Stimulated activated CD8-positive, alpha-beta memory T cell treated with anti-CD3 and anti-CD28 coated beads, Interleukin-12 subunit alpha, Interleukin-12 subunit beta, amount 100 ng/mL, for 4 hours (primary cell): ENCODE measurements at places on chromosomes 5 and 9.

GRCh38 chr5:134651531-134651930, 2.9 kb downstream of the SEC24A start:
- no peak for DNase-seq

DNA sequence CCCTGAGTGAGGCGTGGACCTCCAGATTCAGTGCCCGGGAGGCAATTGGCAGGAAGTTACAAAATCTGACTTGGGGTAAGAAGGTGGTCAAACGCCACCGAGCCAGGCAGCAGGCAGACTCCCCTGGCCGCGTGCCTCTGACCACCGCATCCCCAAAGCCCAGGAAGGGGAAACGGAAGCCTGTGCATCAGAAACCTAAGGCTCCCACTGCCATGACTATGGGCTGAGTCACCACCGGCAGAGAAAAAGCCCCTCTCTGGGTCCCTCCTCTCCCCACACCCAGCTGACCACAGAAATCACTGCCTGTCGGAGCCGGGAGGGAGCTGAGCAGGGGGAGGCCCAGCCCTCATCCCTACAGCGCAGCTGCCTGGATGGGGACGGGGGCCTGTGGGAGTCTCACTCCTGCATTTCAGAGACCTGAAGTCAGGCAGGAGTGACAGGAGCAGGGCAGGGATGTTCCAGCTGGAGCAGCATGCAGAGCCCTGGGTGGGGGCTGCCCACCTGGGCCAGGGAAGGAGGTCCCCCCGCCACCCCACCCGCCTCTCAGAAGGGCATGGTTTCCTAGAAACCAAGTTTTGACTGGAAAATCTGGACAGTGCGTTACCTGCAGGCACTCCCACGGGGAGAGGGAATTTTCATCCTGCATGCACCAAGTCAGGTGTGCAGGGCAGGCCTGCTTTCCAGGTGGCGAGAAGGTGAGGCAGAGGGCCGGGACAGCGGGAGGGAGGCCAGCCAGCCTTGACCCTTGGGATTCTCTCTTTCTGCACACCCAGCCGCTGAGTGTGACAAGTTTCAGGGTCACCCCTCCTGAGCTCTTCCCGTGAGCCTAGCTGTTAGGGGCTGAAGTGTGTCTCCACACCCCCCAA, 68.2 kb downstream of the LRSAM1 start:
- DNase-seq, result peak; percentile 16

- DNase-seq, result no peak
These were observed 121.7 kb downstream of the DEPDC1B start for GRCh38 chr5:60578315-60578714.

GRCh38 chr5:163248871-163249270, 188.5 kb upstream of the CCNG1 start:
- no peak for DNase-seq

DNA sequence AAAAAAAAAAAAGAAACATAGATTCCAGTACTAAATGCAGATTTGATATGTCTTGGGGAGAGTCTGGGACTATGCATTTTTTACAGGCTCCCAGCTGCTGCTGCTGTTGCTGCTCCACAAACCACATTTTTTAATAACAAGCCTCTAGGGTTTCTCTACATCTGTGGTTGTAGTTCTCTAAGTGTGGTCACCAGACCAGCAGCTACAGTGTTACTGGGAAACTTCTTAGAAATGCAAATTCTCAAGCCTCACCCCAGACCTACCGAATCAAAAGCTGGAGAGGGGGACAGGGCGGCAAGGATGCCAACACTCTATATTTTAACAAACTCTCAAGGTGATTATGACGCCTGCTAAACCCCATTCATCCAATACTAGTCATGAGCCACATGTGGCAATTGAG, 293.4 kb upstream of the PTGER4 start:
- DNase-seq, result no peak

DNA sequence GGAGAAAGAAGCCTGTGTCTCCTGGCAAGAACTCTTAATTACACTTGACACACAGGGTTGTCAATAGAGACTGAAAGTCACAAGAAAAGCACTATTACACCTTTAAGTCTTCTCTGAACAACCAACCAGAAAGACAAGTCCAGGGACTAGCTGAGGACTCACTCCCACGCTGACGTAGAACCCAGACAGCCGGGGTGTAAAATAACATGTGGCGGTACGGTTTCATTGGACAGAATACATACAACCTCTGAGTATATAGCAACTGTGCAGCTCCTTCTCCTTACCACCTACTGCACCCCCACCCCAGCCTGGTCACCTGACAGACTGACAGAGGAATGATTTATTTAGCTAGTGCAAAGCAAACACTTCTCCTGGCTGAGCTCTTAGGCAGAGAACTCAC, 103.4 kb upstream of the RASEF start:
- no peak for DNase-seq

DNA sequence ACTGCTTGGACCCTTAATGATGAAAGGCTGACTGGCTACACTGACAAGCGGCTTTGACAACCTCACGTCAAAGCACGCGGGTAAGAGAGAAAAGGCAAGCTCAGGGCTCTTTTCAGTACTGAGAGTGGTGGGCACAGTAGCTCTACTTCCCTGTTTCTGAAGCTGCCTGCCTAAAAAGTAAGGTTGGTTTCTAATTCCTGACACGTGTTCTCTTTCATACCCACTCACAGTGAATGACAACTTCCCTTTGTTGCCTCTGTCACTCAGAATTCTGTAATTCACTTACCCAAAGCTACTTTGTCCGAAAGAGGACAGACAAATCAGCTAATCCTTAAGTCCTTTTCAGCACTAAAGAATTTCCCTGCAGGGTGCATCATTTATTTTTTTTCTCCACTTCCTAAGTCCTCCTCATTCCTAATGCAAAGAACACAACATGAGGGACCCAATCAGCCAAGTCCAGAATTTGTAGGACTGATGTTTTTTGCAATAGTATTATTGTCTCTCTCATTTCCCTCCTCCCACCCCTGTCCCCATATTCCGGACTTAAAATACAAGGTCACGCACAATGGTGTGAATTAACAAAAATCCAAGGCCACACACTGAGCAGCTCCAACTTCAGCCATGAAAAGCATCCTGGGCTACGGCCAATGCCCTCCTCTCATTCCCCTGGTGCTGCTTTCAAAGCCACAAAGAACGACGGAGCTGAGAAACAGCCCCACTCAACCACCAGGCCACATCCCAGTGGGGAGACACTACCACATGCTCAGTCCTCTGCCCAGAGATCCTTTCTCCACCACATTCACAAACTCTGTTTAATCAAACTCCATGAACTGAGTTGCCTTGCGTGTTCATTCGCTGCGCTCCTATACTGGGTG, 221.0 kb downstream of the TSSK1B start:
- no peak for DNase-seq

DNA sequence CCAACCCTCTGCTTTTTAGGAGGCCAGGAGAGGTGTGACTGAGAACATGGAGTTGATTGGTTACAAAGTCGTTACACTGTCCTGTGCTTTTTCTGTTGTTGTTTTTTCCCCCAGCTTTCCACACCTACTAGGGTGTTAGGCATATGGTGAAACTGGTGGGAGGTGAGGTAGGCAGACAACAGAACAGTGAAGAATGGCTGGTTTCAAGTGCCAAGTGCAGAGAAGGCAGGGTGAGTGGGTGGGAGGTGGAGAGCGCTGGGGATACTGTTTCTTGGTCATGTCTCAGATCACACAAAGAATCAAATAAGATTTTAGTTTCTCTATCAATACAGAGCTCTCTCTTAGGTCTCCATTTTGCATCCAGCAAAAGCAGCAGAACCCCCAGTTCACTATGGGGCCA, 2.2 kb upstream of the SPTAN1 start:
- DNase-seq, result peak; percentile 11

DNA sequence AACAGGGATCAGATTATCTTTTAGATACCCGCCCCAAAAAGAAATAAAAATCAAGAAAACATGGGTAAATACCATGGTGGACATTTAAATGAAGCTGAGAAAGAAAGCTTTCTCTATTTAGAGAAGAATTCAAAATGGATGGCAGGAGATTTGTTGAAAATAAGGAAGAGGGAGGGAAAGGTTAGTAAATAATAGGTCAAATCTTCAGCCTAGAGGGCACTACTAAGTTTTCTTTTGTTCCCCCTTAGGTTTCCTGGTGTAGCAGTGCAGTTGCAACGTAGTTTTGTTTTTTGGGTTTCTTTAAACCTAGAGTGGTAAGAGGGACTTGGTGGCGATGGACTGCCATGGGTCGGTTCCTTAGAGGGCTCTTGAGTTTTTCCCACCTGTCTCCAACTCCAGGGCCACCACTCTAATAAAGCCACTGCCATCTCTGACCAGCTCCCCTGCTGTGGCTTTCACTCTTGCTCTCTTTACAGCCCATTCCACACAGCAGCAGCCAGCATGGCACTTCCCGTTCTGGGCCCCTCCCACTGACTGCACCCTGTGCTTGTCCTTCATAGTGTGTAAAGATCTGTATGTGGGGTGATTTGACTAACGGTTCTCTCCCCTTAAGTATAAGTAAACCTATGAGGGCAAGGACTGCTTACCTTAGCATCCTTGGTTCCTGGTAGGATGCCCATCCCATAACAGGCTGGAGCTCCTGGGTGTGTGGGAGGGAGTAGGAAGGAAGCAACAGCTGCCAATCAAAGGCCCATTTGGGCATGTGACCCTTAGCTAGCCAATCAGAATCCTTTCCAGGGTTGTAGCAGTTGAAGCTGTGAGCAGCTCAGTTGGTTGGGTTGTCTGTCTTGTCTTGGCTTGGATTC, 118.3 kb downstream of the SLC1A3 start:
- DNase-seq, result no peak

GRCh38 chr9:121302786-121303185, 34.8 kb downstream of the GSN start:
- no peak for DNase-seq

GRCh38 chr5:61076626-61077025, 85.6 kb downstream of the SMIM15 start:
- no peak for DNase-seq

GRCh38 chr5:58746321-58746720, 163.4 kb downstream of the RAB3C start:
- no peak for DNase-seq

DNA sequence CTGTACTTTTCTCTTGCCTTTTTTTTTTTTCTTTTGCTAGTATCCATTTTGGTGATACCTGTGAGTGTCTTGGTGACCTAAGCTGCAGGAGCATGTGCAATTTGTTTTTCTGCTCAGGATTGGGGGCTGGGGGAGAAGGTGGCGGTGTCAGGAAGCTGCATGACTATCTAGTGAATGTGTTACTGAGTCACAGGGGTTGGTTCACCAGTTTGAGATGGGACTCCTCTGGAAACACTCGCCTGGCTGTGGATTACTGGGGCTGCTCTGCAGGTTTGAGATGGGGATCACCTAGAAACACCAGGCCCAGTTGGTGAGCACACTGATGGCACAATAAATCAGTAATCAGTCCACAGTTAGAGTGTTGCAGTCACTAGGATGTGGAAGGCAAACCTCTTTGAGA, 447.9 kb downstream of the SPATA31D1 start:
- DNase-seq, result no peak

DNA sequence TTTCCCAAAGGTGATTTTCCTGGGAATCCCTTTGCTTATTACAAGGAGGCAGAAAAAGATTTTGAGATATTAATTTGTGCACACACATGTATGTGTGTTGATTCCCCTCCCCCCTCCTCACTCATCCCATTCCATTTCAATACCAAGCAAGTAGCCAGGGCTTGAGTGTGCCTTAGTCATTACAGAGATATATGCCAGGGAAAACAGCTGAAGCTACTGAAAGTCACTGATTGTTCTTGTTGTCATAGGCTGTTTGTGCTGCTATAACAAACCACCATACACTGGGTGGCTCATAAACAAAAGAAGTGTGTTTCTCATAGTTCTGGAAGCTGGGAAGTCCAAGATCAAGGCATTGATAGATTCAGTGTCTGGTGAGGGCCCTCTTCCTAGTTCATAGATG, 158.6 kb downstream of the BAAT start:
- DNase-seq, result no peak

GRCh38 chr9:35285731-35286130, 123.9 kb downstream of the UNC13B start:
- no peak for DNase-seq

DNA sequence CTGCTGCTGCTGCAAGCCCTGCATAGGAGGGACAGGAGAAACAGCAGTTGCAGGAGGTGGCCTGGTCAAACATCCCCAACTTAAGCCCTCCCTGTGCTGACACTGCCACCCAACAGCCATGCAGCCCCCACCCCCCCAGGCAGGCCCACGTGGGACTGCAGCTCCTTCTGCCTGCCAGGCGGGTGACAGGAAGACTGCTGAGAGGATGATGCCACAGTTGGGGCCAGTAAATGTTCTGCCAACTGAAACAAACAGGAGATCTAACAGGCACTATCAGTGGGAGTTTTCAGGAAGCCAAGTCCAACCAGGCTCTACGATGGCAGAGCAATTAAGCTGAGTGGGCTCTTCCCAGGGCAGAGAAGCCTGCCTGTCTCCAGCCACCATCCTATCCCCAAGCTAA, 31.1 kb downstream of the DIRAS2 start:
- no peak for DNase-seq

GRCh38 chr5:159147976-159148375, 48.3 kb upstream of the EBF1 start:
- DNase-seq, result no peak

DNA sequence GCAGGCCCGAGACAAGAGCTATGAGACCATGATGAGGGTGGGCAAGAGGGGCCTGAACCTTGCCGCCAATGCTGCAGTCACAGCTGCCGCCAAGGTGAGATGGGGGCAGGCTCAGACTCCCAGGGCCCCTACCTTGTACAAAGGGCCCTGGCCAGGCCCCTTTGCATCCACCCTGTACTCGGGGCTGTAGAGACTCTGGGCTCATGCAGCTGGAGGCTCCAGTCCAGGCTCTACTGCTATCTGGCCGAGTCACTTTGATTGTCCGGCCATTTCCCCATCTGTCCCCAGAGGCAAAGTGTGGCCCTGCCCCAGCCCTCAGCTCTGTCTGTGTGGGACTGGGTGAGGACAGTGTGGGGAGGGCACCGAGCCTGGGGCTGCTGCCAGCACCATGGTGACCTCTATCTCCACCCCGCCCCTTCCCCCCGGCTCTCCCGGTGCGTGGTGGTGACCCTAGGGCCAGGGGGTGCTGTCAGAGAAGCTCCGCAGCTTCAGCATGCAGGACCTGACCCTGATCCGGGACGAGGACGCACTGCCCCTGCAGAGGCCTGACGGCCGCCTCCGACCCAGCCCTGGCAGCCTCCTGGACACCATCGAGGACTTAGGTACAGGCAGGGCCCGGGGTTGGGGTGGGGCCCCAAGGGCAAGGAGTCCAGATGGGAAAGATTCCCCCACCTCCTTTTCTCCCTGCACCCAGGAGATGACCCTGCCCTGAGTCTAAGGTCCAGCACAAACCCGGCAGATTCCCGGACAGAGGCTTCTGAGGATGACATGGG, 6.1 kb downstream of the REEP2 start:
- DNase-seq, result no peak

GRCh38 chr5:78845470-78845869, 139.6 kb downstream of the ARSB start:
- DNase-seq, result no peak

- no peak for DNase-seq
These were observed 88.1 kb downstream of the PAX5 start for GRCh38 chr9:36945999-36946398.
